ENCODE measurements at places on chromosomes 1 and 21.

DNA sequence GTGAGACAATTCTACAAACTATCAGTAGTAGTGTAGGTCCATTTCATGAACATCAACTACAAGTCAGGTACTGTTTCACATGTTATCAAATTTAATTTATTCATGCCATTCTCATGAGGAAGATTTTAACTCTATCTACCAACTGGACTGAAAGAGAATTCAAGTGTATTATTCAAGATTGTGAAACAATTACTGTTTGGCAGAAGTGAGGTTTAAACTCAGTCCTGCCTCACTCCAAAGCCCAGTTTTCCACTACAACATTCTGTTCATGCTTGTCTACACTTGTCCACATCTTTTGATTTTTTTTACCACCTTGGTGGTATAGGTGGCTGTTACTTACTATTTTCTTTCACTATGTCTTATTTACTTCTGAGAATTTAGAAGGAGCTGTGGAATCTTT, 272.9 kb downstream of the TGFB2 start:
- DNase-seq, result no peak

DNA sequence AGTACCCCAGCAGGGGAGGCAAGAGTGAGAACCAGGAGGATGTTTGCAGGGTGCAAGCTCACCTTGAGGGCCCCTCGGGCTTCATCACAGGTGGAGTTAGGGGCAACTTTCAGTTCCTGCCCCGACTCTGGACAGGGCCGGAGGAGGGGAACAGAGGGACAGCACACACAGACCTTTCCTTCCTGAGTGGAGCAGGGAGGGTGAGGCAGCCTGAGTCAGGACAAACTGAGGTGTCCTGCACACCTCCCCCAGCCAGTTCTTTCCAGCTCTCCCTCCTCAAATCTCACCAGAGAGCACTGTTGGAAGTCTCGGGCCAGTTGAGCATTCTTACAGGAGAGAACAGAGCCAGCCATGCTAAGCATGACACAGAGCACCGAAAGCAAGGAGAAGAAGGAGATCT, 1.5 kb downstream of the ENTREP3 start:
- no peak for DNase-seq

DNA sequence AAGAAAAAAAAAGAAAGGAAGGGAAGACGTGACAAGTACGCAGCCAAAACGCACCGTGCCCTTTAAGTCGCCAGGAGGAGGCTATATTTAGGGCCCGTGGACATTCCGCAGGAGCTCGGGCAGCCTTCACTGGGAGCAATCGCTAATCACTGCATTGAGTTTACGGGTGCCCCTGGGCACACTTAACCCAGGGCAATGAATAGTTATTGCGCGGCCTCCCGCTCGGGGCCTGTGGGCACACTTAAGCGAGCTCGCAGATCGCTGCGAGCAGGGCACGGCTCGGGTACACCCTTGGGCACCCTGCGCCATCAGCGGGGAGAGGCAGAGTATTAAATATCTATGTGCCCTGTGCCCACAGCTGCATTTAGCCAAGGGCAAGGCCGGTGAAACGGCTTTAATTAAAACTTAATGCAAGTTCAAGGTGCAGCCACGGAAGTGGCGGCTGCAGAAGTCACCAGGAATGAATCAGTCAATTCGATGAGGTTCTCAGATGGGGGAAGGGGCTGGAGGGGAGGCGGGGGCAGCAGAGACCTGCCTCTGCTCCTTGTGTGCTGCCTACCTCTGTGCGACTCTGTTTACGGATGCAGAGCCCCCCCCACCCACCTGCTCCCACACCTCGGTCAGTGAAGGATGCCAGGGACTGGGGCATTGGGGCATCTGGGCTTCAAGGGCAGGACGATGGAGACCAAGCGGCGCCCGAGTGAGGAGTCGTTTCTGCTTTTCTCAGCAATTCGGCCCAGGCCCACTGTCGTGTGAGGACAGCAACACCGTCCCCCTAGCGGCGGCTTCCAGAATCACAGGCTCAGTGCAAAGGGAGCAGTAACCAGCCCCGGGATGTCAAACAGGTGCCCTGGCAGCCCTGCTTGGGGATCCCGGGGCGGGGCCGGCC, 51.8 kb upstream of the TARDBP start:
- DNase-seq, result peak; percentile 67

DNA sequence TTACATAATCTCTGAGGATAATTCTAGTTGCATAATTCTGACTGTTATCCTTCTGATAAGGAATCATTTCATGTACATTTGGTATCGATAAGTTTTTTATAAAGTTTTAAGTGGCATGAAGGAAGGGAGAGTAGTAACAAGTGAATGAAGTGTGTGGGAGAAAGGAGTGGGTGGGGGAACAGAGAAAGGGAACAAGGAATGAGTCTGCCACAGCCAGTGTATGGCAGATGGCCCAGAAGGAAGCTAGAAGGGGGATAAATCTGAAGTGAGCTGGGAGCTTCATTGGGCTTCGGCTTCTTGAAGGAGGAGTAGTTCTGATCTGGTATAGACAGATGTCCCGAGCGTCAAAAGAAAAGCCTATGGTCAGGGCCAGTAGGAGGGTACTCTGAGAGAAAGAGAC, 18.6 kb downstream of the ZBTB40 start:
- DNase-seq, result no peak

DNA sequence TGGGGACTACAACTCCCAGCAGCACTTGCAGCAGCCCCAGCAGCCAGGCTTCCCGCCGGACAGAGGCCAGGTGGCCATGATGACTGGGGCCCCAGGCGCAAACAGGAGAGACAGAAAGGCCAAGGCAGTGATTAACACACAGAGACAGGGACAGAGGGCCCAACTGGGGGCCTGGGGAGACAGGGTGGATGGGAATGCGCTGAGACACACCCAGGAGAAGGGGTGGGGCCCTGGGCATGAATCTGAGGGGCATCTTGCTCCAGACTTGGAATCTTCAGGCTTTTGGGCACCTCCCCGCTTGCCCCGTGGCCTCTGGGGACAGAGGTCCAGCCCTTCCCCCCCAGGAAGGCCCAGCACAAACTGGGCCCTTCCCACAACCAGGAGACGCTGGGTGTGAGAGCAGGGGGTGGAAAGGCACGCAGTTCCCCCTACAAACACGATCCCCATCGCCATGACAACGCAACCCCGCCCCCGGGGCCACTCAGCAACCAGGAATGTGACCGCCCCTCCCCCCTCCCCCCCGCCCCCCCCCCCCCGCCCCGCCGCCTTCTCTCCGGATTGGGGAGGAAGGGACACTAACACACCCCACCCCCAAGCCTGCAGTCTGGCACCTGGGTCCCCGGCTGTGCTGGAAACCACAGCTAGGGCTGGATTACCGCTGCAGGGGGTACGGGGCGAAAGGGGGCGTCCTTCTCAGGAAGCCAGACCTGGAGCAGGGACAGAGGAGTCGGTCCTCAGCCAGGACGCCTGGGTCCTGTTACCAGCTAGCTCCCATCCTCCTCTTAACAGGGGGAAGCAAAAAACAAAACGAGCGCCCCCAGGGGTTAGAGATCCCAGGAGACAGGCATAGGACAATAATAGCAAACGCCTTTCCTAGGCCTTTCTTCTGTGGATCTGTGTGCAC, 4.5 kb downstream of the HDGF start:
- peak; percentile 80 for DNase-seq

DNA sequence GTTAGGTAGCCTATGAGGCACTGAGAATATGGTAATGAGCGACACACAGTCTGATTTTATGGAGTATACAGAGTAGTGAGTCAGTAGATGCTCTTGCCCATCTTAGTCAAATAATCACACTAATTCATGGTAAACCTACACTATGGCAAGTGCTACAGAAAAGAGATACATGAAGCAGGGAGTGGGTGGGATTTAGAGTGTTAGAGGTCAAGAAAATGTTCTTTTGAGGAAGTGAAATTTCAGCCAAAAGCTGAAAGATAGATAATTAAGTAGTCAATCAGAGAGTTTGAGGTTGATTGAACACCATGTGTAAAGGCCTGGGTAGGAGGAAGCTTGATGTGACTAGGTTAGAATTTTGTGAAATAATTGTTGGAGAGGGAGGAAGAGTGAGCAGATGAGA, 14.7 kb downstream of the MDM4 start:
- no peak for DNase-seq

- DNase-seq, result no peak
Observed at GRCh38 chr1:207935166-207935583, 24.2 kb upstream of the CD34 start.

DNA sequence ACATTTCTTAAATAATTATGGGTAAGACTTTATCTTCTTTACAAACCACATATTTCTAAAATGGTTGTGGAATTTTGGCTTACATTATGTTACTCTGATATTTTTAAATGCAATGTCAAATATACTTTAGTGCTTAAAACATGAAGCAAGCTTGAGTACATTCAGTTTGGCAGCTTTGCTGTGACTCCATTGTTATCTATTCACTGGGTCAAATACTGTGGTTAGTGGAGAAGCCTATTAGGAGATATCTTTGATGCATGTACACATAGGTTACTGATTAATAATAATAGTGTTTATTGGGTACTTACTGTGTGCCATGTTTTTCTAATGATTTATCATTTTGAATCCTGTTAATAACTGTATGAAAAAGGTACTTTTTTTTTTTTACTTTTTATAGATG, 520.4 kb upstream of the B3GALT2 start:
- DNase-seq, result no peak

All from putamen (tissue), 1 donor.